ENCODE measurements at places on chromosomes 4 and X.

DNA sequence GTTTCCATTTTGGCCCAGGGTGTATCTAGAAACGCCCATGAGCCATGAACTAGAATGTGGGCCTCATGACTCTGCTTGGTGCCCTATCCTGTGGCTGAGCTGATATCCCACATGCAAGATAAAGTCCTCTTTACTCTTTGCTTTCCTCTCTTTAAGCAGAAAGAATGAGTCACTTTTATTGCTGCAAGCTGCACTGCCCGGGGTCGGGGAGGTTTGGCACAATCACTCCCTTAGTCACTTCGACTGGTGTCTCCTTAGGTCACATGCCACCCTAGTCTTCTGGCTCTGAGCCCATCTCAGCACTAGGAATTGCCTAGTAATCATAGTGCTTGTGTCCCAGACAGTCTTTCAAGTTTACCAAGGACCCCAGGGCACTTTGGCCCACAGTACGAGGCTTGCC is 75.1 kb upstream of the CXorf66 start:
- DNase-seq, result no peak

- no peak for DNase-seq
Observed at GRCh38 chrX:13177921-13178566, 133.6 kb upstream of the FAM9C start.

GRCh38 chr4:184882276-184882675 is 56.5 kb upstream of the ACSL1 start:
- no peak for DNase-seq

- no peak for DNase-seq
Observed at GRCh38 chr4:20151436-20151835, 100.3 kb upstream of the SLIT2 start.

DNA sequence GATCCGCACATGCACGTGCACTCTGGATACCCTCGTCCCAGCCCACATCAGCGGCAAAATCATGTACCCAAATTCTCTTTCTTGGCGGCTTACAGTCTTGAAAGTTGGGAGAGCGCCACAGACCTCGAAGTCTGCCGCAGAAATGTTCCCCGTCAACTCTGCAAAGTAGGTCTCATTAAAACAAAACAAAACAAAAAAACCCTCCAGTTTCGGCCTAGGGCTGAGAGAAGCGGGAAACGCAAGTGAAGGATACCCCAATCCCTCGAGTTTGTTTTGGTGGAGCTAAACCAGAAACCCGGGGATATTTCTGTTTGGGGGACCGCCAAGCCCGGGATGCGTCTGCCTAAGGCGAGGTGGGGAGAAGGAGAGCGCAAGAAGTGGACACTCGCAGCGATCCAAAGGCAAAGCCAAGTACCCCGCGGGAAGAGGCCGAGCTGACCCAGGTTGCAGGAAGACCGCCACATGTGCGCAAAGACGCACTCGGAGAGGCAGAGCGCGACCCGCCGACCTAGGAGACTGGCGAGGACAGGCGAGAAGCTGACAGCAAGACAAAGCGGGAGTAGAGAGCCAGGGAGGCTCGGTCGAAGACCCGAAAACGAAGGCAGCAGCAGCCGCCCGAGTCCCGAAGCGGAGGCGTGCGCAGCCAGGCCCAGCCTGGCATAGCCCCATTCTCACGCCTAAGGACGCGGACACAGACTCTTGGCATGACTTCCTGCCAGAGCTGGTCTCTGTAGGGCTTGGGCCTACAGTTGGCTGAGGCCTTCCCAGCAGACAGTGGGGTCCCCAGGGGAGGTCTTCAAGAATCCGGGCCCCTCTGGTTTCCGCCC is 49.6 kb upstream of the BCOR start:
- no peak for DNase-seq

DNA sequence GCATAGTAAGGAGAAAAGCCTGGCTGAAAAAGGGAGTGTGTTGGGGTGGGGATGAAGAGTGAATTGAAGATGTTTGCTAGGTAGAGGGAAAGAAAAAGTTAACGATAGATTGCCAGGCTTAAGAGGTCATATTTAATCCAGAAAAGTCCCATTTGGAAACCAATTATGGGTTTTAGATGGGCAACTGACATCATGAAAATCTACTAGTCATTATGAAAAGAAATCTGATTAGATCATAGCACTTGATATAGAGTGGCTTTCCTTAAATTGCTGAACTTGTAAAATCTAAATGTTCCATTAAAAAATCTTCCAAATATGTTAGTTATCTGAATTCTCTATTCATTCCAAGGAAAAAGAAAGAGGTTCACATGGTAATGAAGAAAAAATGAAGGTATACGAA is 37.5 kb upstream of the IL21 start:
- DNase-seq, result no peak

- no peak for DNase-seq
Observed at GRCh38 chrX:6660567-6661264, 125.8 kb upstream of the VCX3A start.

- DNase-seq, result no peak
Observed at GRCh38 chr4:147039976-147040575, 94.4 kb upstream of the TTC29 start.

- DNase-seq, result no peak
Observed at GRCh38 chr4:149972407-149972806, 105.8 kb upstream of the DCLK2 start.

DNA sequence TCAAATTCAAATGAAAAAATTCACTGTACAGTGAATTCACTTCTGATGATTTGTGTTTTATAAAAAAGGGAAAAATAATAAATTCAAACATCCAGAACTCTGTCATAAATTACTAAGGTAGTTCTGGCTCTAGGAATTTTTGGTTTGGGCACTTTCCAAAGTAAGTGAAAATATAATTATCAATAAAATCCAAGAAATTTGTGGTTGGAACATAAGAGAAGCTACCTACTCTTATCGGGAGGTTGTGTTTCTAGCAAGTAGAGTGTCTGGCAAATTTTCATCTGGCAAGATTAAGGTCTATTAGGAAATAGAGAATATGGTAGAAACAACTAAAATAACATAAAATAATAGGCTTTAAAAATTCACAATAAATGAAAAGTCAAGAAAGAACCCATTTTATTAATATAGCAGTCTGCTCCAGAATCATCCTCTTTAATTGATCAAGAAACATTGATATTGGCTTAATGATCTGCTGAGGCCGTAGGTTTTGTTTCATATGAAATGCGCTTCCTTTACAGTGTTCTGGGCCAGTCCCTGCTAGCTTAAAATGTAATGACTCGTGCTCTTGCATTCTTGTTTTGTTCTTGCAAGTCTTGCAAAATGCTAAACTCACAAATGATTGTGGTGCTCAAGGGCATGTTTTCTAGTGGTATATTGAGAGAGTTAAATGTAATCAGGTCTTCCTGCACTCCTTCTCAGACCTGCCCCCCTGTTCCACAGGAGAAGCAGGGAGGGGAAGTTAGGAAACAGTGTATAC is 331.4 kb downstream of the RAPGEF2 start:
- DNase-seq, result no peak

DNA sequence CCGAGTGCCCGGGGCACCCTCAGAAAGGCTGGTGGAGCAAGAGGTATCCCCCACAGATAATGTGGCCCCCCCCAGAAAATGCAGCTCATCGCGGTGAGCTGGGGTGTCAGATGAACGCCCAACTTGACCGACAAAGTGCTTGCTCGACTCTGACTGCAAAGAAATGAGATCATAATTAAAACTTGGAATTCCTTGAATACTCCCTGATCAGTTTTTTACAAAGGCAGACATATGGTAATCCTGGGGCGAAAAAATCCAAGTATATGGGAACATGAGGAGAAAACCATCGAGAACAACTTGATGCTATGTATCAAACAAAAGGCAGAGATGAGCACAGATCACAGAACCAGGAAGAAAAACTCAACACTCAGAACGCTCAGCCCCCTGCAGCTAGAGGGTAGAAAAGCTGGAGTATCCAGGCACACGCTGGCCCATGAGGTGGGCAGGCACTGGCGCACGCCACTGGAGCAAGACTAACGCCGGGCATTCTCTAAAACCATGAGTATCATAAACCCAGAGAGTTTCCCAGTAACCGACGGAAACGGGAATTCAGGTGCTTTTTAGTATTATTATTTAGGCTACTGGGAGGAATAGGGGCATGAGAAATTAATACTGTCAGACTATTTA is 127.3 kb downstream of the AFAP1 start:
- no peak for DNase-seq

DNA sequence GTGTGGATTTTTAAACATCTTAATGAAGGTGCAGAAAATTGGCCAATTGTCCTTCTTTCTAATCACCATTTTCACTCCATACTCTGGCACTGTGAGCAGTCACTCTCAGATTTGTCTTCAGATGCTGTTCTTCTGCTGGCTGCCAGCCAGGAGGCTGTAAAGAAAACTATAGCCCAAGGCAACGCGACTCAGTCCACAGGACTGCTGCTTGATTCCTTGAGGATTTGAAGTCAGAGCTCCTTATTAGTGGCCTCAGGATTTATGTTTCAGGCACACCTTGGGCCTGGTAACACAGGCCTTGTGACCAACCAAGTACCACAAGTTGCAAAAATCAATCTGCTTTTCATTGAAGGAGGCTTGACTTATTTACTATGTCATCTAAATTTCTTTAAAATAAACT is 342.6 kb downstream of the GPM6A start:
- DNase-seq, result no peak

GRCh38 chrX:31440546-31440945 is 368.7 kb upstream of the FTHL17 start:
- no peak for DNase-seq

Measured in Karpas-422 (cell line).